ENCODE measurements at places on chromosomes 1 and 21.

GRCh38 chr21:39651206-39651605 is 38.5 kb downstream of the B3GALT5 start:
- no peak for DNase-seq

GRCh38 chr1:17569200-17570139 is 30.0 kb downstream of the ARHGEF10L start:
- no peak for DNase-seq

- DNase-seq = no peak
These were observed 125.3 kb downstream of the LTN1 start for GRCh38 chr21:28867401-28867800.

DNA sequence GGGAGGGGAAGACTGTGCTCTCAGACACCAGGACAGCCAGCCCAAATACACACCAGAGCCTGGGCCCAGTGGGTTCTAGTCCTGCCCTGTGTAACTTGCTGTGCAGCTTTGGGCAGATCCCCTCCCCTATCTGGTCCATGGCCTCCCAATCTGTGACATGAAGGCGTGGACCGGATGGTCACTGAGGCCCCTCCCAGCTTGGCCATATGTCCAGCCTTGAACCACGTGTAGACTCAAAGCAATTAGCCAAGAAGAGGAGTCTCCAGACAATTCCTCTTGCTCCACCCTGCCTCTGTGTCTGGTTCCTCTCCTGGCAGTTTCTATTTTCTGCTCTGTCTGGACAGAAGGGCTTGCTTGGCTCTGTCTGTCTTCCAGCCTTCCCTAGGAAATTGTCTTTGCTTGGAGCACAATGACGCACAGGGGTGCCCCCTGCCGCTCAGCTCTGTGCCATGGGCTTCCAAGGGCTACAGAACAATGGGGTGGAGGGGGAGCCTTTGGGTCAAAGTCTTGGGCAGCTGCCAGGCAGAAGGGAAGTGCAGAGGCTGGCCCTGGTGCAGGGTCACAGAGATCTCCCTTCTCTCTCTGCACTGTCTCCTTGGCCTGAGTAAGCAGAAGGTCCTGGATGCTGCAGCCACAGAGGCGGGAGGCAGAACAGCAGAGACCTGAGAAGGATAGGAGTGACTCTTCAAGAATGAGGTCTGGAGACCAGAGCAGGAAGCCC is 66.1 kb downstream of the TENT5C start:
- no peak for DNase-seq

DNA sequence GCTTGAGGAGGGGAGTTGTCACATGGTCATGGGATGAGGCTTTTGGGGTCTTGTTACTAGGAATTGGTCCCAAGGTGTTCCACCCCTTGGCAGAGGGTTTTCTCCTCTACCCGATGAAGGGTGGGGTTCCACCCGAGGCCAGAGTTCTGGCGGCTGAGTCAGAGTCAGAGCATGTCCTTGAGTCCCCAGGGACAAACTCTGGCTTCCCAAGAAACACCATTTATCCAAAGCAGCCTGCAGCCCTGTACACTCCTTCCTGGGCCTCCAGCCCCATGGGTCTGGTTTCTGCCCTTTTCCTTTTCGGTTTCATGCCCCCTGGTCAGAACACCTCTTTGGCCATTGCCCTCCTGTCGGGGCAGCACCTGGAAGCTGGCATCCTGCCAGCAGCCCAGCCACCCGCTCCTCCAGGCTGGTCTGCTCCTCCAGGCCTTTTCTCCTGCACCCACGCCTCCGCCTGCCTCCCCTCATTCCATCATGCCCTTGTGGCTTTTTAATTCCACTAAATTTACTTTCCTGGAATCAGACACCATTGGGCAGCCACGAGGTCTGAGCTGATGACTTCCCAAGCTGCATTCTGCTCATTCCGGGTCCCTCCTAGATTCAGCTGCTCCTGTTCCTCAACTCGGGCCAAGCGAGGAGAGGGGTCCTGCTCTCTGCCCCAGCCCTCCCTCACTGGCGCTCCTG is 301.7 kb upstream of the VAMP3 start:
- no peak for DNase-seq

- no peak for DNase-seq
These were observed 159.2 kb downstream of the HFM1 start for GRCh38 chr1:91245435-91245834.

GRCh38 chr1:41698916-41699860 is 214.7 kb upstream of the EDN2 start:
- no peak for DNase-seq

GRCh38 chr1:44049839-44050238 is 18.6 kb upstream of the SLC6A9 start:
- DNase-seq = no peak

DNA sequence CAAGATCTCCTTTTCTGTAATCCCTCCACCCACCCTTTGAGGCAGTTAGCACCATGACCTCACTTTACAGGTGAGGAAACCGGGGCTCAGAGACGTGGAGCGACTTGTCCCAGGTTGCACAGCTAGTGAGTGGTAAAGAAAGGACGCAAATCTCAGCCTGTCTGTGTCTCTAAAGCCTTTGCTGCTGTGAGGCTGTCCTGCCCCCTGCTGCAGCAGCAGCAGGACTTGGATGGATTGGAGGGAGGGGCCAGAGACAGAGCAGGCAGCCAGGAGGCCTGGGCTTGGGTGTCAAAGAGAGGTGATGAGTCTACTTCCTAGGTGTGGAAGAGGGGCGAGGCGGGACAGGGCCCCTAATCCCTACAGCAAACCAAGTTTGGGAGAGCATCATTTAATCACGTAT is 69.6 kb downstream of the PTPRU start:
- no peak for DNase-seq

DNA sequence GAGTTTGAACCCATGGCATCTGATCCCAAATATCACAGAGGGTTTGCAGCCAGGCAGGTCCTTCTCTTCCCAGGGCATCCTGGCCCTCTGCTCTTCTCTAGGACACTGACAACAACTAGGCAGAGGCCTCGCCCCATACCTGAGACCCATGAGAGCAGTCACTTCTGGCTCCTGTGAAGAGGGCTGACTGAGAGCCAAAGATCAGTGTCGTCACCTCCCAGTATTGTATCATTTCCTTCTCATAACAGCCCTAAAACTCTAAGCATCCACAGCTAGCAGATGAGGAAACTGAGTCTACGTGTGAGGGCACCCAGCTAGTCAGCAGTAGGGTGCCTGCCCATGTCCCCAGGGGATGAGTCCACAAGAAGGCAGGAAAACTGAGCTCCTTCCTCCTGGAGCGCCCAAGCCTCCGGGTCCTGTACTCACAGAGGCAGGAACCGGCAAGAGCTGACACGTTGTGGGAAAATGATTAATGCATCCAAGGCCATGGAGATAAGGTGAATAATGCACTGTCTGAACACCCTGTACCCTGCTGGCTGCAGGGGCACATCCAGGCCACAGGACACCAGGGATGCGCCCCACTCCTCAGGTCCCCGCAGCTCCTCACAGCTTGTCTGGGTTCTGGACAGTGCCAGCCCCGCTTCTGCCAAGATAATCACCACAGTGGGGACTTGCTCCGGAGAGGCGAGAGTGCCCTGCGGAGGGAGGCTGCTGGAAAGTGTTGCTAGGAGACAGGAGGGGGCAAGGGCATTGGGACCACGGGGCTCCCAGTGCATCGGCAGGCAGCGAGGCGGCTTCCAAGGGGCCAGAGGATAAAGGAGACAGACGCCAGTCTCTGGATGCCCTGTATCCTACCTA is 340.0 kb downstream of the NPHP4 start:
- no peak for DNase-seq

GRCh38 chr1:89363638-89364536 is at the start of gene GBP6:
GBP6 (plus strand) TSS chr1:89364059; CDS start chr1:89368552, 4,493 bp downstream.
- DNase-seq = no peak

- no peak for DNase-seq
These were observed 2.7 kb downstream of the GRHL3 start for GRCh38 chr1:24321697-24322469.

DNA sequence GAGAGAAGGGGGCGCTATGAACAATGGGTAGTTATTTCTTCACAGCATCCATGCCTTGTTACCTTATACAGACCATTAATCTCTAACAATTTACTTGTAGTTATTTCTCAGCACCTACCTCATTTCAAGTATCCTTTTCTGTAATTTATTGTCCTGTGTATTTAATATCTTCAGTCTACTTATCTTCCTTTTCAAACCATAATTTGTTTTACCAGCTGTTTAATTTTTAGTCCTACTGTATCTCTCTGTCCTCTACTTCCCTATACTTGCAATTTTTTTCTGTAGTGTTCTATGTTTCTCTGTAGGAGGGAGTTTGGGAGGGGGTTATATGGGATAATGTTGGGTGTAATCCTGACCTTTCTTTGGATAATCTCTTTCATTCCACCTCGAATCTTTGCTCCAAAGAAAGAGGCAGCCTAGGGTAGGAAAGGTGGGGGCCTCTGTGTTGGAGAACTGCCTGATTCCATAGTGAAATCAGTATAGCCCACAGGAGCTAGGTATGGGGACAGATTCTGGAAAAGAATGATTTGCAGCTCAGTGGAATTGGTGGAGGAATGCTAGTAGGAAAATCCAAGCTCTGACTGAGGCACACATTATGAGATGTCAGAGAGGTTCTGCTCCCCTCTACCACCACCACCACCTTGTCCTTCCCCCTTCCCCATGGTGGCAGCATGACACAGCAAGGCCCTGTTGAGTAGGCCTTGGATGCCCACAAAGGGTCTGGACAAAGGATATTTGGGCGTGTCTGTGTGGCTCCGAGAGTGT is 642 bp downstream of the MLLT11 start:
- no peak for DNase-seq

- DNase-seq = no peak
These were observed 10.3 kb downstream of the ERRFI1 start for GRCh38 chr1:8015809-8016165.

DNA sequence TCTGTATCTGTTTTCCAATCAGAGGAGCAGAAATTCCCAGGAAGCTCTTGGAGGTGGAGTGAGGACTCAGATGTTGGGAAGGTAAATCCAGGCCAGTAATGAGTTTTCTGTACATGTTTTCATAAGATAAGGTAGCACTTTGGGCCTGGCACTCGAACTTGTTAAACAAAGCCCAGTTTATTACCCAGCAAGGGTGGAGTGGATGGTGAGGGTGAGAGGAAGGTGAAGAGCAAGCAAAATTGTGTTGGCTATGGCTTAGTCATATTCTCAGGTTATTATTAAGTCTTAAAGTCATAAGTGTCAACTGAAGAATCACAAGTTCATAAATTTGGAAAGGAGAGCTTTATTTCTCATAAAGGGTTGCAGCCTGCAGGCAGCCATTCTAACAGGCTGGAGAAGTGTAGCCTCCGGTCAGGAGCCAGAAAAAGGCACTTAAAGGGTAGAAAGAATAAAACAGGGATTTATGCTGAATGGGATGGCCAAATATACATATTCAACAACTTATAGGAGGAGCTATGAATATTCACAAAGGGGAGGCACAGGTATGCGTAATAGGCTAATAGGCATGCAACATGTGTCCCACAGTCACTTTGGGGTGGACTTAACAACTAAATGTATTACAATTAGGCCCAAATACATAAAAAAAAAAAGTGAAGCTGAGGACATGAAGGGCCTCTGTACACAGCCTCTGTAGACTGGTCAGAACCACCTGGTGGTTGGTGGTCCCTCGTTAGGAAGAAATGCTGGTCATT is 523.9 kb downstream of the LMO4 start:
- DNase-seq = no peak

- no peak for DNase-seq
These were observed 15.4 kb downstream of the SLC2A7 start for GRCh38 chr1:9010781-9011323.

DNA sequence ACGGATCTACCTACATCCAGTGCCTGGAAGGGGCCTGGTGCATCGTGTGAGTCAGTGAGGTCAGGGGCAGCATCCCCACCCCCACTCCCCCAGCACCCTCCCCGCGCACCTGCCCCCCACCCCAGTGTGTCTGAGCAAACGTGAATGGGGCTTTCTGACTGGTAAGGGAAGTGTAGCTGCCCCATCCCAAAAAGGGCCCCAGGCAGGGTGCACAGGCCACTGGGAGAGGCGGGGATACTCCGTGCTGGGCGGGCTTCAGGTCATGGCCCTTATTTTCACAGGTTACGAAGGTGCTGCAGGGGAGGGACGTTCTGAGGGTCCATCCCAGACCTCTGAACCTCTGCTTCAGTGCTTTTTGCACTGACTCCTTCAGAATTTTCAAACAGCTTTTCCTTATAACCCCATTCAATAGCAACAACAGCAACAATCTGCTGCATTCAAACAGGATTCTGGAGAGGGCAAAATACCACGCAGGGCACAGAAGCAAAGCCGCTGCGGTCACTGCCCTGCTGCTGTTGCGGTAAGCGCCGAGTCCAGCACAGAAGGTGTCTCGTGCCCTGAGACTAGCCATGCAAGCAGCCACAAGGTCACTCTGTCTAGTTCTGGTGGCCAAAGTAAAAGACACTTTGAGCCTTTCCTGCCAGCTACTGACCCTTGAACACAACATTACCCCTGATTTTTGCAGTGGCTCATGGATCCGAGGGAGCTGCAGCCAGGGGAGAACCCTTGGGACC is 10.3 kb downstream of the TTC34 start:
- no peak for DNase-seq

Measured in cortex of kidney (tissue), 1 donor.